ENCODE measurements at places on chromosomes 3 and 15.

DNA sequence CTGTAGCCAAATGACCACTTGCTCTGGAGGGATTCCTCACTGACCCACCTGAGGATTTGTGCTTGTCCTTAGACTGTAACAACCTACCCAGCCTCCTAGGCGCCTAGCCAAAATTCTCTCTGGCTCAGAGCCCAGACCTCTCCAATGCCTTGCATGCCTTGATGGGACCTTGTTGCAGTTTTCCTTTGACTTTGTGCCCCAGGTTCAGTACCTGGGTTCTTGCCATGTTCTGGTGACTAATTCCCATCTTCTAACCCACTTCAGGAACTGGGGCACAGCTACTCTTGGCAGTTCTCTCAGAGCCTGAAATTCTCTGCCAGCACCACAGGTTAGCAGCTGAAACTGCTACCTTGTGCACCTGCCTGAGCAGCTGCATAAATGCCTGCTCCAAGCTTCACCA, 27.0 kb upstream of the UBE3A start:
- DNase-seq, result no peak

DNA sequence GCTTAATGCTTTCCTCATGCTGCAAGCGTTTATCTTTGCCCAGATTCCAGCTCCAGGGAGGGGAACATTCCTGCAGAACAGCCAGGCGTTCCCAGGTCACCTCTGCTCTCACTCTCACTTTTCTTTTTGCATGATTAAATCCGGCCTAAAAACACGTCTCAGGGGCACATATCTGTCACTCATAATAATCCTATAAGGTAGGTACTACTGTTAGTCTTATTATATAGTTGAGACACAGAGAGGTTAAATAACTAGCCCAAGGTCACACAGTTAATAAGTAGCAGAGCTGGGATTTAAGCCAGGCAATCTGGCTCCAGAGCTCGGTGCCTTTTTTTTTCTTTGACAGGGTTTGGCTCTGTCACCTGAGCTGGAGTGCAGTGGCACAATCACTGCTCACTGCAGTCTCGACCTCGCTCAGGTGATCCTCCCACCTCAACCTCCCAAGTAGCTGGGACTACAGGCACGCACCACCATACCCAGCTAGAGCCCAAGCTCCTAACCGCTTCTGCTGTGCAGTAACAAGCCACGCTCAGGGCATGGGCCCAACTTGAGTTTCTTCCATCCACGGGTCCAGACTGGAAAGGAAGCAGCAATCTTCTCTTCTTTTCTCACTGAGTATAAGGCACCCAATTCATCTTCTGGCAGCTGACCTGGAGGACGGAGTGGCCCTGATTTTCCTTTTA, 96.5 kb downstream of the LIPC start:
- DNase-seq, result no peak

DNA sequence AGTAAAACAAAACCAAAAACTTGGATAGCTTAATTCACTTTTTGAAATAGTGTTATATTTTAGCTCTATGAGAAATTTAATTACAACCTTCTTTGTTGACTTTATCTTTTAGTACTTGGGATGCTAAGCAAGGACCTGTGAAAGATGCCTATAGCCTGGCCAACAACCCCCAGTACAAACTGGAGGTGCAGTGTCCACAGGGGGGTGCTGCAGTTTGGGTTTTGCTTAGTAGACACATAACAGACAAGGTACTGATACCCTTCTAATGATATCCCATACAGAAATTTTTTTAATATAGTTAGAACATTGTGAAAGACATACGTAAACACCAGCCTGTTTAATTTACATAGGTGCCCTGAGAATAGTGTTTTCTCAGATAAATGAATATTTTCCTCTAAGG, 35.3 kb downstream of the CAPN7 start:
- peak; percentile 4 for DNase-seq

GRCh38 chr3:129633751-129634481, 27.4 kb upstream of the PLXND1 start:
- DNase-seq, result no peak

DNA sequence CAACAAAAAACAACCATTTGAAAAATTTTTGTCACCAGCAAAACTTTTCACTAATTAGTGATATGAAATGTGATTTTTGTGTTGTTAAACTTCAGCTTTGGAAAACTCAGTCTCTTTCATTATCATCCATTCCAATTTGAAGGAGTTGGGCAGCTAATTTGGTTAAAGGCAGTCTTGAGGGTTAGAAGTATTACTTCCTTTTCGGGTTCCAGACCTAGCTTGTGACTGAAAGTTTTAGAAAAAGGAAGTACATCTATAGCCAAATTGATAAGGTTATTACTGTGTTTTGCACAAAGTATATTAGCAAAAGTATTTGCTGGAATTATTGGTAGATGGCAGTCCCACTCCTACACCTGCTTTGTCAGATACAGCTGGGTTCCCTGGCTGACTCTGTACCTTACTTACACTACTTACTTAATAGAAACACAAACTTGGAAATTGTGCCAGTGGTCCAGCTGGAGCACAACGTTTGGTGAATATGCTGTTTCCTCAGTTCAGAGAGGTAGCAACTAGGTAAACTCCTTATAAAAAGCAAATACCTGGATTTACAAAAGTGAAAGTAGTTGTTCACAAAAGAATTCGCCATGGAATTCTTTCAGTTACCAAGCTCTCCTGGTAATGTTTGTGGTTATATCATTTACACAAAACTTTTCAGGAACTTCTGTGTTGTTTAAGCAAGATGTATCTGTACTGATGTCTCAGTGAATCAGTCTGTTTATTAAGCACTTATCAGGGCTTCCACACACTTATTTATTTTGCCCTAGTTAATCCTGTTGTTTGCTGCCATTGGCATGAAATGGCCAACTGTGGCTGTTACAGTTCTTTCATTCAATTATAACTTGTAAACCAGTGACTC, 31.6 kb downstream of the TIPARP start:
- no peak for DNase-seq

DNA sequence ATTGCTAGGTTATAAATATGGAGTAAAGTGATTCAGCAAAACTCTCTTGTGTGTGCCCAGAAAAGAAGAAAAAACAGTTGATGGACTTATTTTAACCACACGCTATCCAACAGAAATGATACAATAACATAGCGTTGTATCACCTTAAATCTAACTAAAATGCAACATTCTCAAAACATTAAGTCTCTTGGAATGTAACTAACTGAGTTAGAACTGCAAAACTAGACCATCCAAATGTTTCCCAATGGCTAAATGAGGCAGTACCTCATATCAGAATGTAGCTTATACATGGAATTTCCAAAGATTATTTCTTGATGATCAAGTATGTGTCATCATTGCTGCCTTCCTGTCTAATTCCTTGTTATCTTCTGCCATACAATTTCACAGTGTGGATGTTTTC, 187.9 kb downstream of the CNTN3 start:
- no peak for DNase-seq

- no peak for DNase-seq
These were observed 8.4 kb downstream of the SOX2 start for GRCh38 chr3:181719991-181720680.

GRCh38 chr3:196341137-196341536, 2.9 kb upstream of the TM4SF19 start:
- DNase-seq, result peak; percentile 80
